Articular chondrocyte of knee joint (primary cell): ENCODE measurements at places on chromosomes 3 and 15. TPM values are rescaled to one million over a fixed set of nuclear protein-coding genes. Genes with fewer than 3 reads are reported as not detected.

Gene TGM5
- total RNA-seq = 0.22 and 0.78 TPM in 2 replicates

Gene CELSR3
- 1.3 and 1.4 TPM in 2 replicates for total RNA-seq

Gene SLC9C1
- under 0.01 TPM in 1 of 2 replicates, not detected in the other for total RNA-seq

Gene TSC22D2
- total RNA-seq = 17.4 and 18.2 TPM in 2 replicates

Gene CASR
- not detected in 2 replicates for total RNA-seq

Gene ZNF660
- 3.2 and 6.1 TPM in 2 replicates for total RNA-seq

Gene VGLL3
- 10.3 and 15.7 TPM in 2 replicates for total RNA-seq

Gene TGFBR2
- total RNA-seq = 135 and 143 TPM in 2 replicates

Gene OSBPL10
- total RNA-seq = 32.9 and 36.9 TPM in 2 replicates

Gene MUSTN1
- total RNA-seq = 0.39 TPM in 1 of 2 replicates, not detected in the other

Gene MAN2A2
- total RNA-seq = 8.2 and 9.3 TPM in 2 replicates

Gene DNAH12
- 0.13 and 0.43 TPM in 2 replicates for total RNA-seq

Gene FOXB1
- not detected in 2 replicates for total RNA-seq

Gene AGBL1
- under 0.01 TPM in 1 of 2 replicates, not detected in the other for total RNA-seq

Gene CD200
- not detected in 2 replicates for total RNA-seq

Gene ABHD6
- total RNA-seq = 5.1 and 5.9 TPM in 2 replicates

Gene TIMP4
- 12.2 and 17.6 TPM in 2 replicates for total RNA-seq

Gene GATA2
- 1.8 and 2.7 TPM in 2 replicates for total RNA-seq

Gene AADACL2
- total RNA-seq = not detected in 2 replicates

Gene CPEB1
- total RNA-seq = 30.2 and 36.4 TPM in 2 replicates

Gene P3H2
- total RNA-seq = 189 and 220 TPM in 2 replicates

Gene SPATA12
- under 0.01 TPM in 1 of 2 replicates, not detected in the other for total RNA-seq

Gene CNTN6
- under 0.01 TPM in 1 of 2 replicates, not detected in the other for total RNA-seq

Gene PARP14
- 68.1 and 69.4 TPM in 2 replicates for total RNA-seq

Gene SLC24A5
- not detected in 2 replicates for total RNA-seq

Gene TRPM1
- total RNA-seq = not detected in 2 replicates

Gene CCDC66
- 32.9 and 37.4 TPM in 2 replicates for total RNA-seq

Gene EXD1
- not detected in 2 replicates for total RNA-seq

Gene CCPG1
- 237 and 265 TPM in 2 replicates for total RNA-seq

Gene P2RY14
- total RNA-seq = not detected in 2 replicates
